HFF-Myc (cell line): ENCODE measurements at places on chromosomes 7 and 10.

GRCh38 chr7:27179503-27180430 lies 5.3 kb downstream of the HOXA11 start:
- no peak for DNase-seq

- DNase-seq = no peak
Observed at GRCh38 chr7:82406937-82407336, 36.6 kb downstream of the CACNA2D1 start.

DNA sequence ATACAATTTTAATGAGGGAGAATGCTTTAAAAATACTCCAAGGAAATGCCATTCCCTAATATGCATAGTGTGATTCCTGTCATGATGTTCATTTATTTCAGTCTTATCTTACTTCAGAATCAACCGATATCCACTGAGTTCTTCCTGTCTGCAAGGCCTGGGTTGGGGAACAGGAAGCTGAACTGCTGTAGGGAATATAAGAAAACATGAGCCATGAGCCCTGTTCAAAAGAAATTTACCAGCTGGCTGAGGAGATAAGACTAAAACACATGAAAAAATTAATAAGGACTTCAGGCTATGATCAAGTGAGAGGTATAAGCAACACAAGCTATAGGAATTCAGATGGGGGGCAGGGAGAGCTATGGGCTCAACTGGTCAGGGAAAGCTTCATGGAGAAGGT lies 184.7 kb downstream of the PLPP4 start:
- DNase-seq = no peak

GRCh38 chr7:44348300-44348699 lies 22.9 kb upstream of the CAMK2B start:
- DNase-seq = no peak

GRCh38 chr10:3942937-3943489 lies 158.0 kb upstream of the KLF6 start:
- no peak for DNase-seq

GRCh38 chr7:108413782-108414492 lies 42.3 kb downstream of the NRCAM start:
- DNase-seq = no peak

GRCh38 chr7:127233630-127234029 lies 19.1 kb downstream of the GRM8 start:
- DNase-seq = no peak

- no peak for DNase-seq
Observed at GRCh38 chr7:23372611-23373010, 73.5 kb downstream of the MALSU1 start.

DNA sequence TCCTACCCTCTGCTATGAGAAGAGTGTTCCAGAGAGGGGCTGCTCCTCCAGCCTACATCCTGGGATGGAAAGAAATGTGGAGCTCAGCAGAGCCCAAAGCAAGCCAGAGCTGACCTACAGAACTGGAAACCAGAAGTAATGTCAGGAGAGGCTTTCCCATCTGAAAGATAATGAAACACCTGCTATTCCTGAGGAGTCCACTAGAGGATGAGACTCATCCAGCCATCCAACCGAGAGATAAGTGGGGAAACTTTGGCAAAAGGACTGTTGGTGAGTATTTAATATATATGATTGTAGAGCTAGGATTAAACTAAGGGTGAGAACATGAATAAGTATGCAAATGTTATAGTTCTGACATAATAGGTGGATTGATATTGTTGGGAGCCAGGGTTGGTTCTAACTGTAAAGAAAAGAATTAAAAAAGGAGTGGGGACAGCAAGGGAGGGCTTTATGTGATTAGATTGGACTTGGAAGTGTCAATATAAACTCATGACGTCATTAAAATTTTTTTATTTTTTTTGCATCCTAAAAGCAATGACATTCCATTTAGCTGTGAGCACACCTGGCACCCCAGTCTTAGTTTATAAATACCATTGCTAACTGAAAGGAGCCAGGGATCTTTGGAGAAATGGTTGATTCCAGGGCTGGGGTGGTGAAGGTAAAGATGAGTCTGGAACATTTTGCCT lies 312.8 kb upstream of the NFE2L3 start:
- DNase-seq = no peak

- DNase-seq = no peak
Observed at GRCh38 chr7:108947526-108947925, 377.9 kb downstream of the DNAJB9 start.

DNA sequence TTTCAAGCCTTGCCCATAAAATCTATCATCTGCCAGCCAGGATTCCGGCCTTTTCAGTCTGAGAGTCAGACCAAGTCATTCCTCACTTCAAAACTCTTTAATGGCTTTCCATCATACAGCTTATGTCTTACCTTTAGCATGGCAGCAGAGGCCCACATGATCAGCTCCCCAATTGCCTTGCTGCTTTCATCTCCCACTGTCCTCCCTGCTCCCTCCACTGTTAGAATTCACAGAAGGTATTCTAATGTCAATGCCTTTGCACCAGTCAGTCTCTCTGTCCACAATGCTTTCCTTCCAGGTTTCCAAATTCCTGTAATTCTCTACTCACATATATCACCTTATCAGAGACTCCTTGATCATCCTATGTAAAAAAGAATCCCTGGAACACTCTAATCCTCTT lies 37.2 kb downstream of the SEMA3E start:
- no peak for DNase-seq

- no peak for DNase-seq
Observed at GRCh38 chr10:96612055-96612830, 25.4 kb upstream of the TM9SF3 start.

DNA sequence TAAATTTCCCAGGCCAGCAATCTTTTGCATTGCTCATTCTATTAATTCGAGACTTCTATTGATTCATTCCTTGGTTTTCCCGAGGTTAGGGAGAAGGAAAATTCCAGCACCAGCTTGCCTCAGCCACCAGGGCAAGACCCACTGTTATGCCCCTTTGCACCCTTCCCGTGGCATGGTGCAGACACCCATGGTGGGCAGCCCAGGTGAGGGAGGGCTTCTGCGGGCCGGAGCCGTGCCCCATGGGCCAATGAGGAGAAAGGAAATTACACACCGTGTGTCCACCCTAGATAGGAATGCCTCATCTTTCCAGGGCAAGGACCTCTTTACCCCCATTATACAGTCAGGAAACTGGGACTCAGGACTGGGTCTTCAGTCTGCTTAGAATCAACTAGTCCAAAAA lies 4.5 kb upstream of the GRID1 start:
- DNase-seq = no peak

GRCh38 chr10:23362879-23363792 lies 18.5 kb upstream of the C10orf67 start:
- DNase-seq = no peak

- DNase-seq = no peak
Observed at GRCh38 chr7:18647582-18647981, 152.0 kb downstream of the HDAC9 start.
